ENCODE measurements at places on chromosomes 6 and 20.

DNA sequence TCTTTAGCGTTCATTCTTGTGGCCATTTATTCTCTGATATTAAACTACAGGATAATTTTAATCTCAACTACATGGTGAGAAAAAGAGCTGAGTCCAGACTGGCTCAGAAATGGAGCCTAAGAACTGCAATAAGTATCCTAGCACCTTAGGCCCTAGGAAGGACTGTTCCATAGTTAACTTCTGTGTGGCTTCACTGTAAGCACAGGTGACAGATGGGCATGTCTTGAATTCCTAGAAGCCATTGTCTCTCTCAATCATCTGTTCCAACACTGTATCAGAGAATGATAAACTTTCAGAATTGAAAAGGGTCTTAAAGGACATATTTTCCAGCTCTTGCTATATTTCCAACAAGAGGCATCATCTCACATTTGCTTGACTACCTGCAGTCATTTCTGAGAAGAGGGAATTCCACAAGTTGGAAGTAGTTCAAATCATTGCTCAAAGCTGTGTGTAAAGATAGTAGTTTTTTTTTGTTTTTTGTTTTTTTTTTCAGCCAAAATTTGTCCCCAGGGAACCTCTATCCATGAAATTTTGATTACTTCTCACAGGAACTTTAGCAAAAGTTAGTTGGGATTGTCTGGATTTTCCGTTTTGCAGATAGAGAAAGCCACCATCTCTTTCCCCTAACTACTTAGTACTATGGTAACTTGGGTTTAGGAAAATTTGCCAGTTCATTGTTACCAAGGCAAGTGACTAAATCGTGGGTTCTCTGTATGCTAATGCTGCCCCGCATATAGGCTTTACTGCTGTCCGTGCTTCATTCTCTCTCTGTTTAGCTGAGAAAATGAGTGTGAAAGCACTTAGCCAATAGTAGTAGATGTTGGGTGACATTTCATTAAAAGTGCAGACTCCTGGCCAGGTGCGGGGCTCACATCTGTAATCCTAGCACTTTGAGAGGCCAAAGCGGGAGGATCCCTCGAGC, 47.2 kb downstream of the KCNS1 start:
- no peak for DNase-seq

GRCh38 chr6:158863646-158864045, 44.5 kb upstream of the EZR start:
- no peak for DNase-seq

DNA sequence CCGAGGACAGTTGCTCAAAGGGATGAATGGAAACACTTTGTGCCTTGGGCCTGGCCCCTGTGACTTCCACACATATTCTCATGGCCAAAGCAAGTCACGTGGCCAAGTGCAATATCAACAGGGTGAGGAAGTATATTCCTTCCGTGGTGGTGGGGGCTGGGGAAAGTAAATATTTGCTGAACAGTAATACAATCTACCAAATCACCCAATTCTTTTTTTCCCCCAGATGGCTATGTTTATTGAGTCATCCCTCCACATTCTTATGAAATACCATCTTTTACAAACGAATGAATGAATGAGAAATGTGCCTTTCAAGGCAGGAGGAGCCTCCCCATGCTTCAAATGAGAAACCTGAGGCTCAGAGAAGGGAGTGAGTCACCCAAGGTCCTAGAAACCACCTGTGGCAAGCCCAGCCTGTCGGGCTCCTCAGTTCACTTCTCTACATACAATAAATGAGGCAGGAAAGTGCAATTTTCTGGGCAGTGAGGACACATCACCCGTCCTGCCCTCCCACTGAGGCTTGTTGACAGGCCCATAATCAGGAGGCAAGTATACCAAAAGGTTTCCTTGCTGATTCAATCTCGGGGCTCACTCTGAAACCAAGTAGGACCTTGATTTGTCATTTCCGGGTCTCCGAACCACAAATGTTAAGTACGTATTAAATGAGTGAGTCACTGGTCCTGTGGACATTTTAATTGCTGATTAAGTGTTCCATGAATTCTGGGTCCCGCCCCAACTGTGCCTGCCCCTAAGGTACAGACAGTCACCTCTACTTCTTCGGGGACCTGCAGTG, 25.3 kb upstream of the TOP1 start:
- DNase-seq: peak; percentile 55

GRCh38 chr6:85419046-85419759, 30.7 kb upstream of the NT5E start:
- DNase-seq: no peak

GRCh38 chr6:127201321-127201720, 65.3 kb upstream of the RNF146 start:
- no peak for DNase-seq

- no peak for DNase-seq
Measured at GRCh38 chr6:25326126-25326525, 47.0 kb downstream of the CARMIL1 start.

- DNase-seq: no peak
Measured at GRCh38 chr20:45069261-45069660, 31.7 kb downstream of the KCNS1 start.

GRCh38 chr6:160269771-160270170, 11.2 kb upstream of the SLC22A2 start:
- DNase-seq: no peak

DNA sequence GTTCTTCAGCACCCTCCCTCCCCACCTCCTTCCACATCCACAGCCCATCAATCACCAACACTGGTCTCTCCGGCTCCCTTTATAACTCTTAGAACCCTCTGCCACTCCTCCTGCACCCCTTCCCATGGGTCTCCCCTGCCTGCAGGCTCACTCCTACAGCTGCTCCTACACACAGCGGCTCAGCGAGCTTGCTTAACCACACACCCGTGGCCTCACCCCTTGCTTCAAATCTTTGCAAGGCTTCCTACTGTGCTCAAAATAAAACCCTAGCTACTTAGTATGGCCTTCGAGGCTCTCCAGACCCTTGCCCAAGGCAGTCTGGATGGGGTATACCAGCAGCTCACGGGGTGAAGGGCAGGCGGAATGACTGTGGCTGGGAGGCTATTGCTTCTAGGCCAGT, 63.7 kb downstream of the JPH2 start:
- no peak for DNase-seq

DNA sequence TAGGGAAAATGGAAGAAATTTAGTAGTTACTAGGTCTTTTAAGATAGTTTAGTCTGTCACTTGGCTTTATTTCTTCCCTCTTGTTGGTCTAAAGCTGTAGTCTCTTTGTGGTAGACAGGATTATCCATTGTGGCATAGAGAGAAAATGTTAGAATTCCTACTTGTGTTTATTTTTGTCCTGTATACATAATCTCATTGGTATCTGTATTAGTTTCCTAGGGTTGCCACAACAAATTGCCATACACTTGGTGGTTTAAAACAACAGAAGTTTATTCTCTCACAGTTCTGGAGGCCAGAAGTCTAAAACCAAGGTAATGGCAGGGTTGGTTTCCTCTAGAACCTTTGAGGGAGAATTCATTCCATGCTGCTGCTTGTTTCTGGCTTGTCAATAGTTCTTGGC, 119.4 kb downstream of the ZFAND3 start:
- DNase-seq: no peak

DNA sequence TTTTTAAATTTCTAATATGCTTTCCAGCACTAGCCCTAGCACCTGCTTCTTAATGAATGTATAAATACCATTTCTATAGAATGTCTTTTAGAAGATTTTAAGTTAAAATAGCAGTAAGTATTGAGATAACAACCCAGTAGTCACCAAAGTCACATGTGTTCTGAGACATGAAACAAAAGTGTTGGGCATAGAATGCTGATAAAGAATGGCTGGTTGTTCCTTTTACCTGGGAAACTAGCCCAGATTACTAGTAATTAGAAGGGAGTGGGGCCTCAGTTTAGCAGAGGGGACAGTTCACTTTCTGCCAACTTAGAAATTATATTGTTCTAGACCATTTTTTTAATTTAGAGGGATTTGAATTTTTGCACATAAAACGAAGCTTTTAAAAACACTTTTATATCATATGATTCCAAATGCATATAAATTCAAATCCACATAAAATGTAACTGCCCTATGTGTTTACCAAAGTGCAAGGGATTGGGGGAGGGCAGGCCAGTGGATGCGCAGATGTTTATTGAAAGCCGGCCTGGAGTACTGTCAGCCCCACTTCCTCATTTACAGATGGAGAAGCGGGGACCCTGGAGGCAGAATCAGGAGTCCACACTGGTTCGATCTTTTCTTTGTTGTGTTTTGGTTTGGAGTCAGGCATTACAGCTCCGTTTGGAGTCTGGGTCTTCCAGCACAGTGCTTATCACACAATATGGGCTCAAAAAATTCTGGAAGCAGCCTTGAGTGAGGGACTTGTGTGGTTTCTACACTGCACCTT, 139.8 kb downstream of the ZDHHC14 start:
- no peak for DNase-seq

- DNase-seq: no peak
Measured at GRCh38 chr6:127765949-127766348, 134.9 kb downstream of the THEMIS start.

DNA sequence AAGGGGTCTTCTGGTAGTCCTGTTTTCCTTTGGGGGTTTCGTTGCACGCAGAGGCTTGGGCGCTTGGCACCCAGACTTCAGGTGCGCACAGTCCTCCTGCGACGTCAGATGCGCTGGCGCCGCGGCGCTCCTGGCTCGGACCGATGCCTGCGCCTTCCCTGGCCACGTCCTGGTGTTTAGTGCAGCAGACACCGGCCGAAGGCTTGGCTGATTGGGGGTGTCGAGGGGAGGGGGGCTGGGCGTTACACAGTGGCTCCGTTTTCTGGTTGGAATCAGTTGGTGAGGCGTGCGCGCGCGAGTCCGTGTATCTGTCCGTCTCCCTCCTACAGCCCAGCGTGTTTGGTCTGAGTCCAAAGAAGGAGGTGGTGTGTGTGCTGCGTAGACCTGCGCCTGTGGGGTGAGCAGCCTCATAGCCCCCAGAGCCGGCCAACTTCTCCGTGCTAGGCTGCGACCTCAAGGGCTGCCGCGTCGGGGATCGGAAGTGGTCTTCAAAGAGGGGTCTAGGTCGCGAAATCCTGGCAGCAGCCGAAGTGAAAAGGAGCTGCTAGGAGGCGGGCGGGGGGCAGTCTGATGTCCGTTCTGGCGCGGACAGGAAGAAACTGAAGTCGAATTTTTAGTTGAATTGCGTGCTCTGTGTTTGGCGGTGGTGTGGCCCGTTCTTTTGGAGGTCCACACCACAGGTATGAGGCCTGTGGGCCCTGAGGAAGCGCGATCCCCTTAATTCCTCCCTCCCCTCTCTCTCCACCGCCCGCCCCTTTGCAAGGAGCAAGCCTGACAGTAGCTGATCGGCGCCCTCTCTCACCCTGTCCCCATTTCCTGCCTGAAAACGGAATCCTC, 1.5 kb downstream of the SYNDIG1 start:
- no peak for DNase-seq

DNA sequence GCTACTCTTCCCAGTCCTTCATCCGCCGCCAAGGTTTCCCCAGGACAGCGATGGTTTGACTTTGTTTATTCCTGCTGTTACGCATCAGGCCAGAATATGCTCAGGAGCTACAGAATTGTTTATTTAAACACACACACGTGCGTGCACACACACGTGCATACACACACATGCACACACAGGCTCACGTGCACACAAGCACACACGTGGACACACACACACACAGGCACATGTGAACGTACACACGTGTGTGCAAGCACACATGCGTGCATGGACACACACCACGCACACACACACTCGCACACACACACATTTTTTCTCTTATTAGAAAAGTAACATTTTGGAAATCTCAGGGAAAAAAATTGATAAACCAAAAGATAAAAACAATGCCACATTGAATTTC, 64.6 kb upstream of the UST start:
- DNase-seq: no peak

GRCh38 chr6:30227242-30227722, 14.1 kb upstream of the TRIM26 start:
- no peak for DNase-seq

GRCh38 chr6:20559924-20560551, 25.8 kb downstream of the CDKAL1 start:
- no peak for DNase-seq

- no peak for DNase-seq
Measured at GRCh38 chr6:19669206-19669605, 168.0 kb upstream of the ID4 start.

- DNase-seq: no peak
Measured at GRCh38 chr6:34617231-34617630, 61.1 kb upstream of the SPDEF start.

- peak; percentile 18 for DNase-seq
Measured at GRCh38 chr6:85594197-85594930, 706 bp upstream of the SNX14 start.

GRCh38 chr6:140105857-140106256, 731.4 kb upstream of the CITED2 start:
- DNase-seq: no peak

GRCh38 chr6:57190140-57190539, 18.0 kb downstream of the BAG2 start:
- DNase-seq: no peak

DNA sequence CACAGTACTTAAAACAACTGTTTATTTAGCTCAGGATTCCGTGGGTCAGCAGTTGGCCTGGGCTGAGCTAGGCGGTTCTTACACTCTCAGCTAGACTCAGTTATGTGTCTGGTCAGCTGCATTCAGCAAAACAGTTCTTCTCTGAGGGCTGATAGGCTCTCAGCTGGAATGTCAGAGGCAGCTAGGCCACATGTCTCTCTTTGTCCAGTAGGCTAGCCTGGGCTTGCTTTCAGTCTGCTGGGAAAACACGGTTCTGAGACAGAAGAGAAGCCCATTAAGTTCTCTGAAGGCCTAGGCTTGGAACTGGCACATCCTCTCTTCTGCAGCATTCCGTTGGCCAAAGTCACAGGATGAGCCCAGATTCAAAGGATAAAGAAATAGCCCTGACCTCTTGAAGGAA, 65.6 kb downstream of the TULP4 start:
- DNase-seq: no peak

GRCh38 chr6:152874846-152875568, 107.8 kb downstream of the FBXO5 start:
- DNase-seq: no peak

DNA sequence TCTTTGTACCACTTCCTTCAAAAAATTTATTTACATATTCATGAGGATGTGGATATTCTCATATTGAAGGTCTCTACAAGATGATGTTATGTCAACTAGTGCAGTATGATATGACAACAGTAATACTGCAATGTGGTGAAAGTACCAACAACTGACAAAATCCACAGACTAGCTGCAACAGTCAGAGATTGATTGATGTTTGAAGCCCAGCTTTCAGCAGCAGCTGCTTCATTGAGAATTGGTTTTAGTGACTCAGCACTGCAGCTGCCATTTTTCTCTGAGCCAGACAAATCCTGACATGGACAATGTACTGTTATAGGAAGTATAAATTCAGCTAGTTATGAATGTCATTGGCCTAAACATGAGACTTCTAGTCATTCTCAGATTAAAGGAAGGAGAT, 53.8 kb downstream of the PKIB start:
- no peak for DNase-seq

GRCh38 chr20:59144831-59145196, 18.8 kb upstream of the ZNF831 start:
- DNase-seq: no peak

GRCh38 chr6:154358019-154358545, 1.5 kb upstream of the IPCEF1 start:
- DNase-seq: no peak

DNA sequence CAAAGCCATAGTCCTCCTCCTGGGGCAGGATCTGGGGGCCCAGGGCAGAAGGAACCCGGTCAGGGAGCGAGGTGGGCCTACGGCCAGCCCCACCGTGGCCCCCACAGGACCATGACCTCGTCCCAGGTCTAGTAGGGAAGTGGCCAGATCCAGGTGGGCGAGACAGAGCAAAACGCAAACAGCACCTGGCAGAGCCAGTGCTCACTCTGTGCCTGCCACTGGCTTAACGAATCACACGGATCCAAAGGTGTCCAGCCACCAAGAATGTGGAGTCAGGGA, 169.7 kb downstream of the PREX1 start:
- no peak for DNase-seq

Data from activated T-helper 1 cell treated with anti-CD3 and anti-CD28 coated beads, Interleukin-2, amount 50 U/mL, for 16 hours (primary cell).